Fibroblast of upper back skin (primary cell): ENCODE measurements at places on chromosomes 13 and 19.

- DNase-seq, result peak; percentile 88
These were observed 73.4 kb downstream of the MBNL2 start for GRCh38 chr13:97295283-97296182.

DNA sequence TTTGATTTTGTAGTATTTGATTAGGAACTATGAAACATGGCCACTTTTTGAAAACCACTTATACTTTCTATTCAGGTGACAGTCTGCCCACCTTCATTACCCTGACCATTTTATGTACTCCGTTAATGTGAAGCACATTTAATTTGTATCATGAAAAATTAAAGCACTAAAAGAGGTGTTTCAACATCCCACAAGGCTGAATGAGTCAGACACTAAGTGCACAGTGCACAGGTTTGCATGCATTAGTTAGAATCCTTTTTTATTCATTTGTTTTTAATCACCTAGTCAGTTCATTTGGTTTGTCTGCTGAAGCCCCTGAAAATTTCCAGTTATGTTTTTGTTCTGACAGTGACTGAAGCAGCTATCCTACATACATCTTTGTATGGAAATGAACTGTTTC is 271.0 kb downstream of the SLITRK5 start:
- no peak for DNase-seq

- DNase-seq, result peak; percentile 29
These were observed 1.3 kb downstream of the BICRA start for GRCh38 chr19:47609906-47610894.

DNA sequence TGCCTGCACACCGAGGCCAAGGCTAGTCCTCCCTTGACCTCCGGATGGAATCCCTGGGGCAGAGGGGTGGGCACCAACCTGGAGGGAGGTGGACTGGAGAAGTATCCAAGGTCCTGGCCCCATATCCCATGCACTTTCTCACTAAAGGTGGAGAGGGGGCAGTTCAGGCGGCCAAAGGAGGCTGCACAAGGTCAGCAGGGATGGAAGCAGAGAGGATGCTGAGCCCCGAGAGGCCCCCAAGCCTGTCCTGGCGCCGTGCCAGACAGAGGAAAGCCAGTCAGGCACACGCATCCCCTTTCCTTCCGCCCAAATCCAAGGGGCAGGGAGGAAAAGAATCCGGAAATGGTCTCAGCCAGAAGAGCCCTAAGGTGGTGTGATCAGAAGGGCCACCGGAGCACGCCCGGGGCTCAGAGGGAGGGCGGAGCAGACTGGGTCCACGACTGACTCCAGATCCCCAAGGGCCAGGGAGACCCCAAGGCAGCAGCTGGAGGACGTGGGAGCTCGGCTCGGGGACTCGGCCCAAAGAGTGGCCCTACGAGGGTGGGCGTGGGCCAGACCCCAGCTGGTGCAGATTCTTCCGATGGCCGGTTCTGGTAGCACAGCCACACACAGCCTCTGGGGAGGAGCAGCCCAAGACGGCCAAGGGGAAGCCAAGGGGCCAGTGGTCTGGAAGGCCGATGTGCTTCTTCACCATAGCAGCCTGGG is 60.0 kb downstream of the MLLT1 start:
- no peak for DNase-seq

GRCh38 chr13:43728421-43728820 is 58.4 kb downstream of the ENOX1 start:
- DNase-seq, result peak; percentile 16

DNA sequence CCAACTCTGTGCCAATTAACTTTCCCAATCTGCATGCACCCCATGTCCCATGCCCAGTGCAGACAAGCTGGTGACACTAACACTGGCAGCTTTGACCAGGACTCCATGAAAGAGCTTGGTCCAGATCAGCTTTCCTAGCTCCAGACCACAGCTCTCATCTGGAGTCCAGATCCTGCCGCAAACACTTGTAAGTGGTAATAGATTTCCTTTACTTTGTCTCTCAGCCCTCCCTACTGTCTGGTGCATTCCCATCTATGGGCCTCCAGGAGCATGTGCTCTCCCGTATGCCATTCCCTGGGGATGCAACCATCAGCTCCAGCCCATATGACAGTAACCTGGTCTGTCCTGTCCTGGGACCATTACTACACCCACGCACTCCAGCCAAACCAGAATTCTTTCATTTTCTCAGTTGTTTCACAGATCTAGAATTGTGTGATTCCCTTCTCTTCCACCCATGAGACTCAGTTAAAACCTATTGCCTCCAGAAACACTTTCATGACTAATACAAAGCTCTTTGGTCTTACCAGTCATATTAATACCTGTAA is 4.9 kb upstream of the STARD13 start:
- DNase-seq, result no peak

GRCh38 chr19:10625003-10625761 is at the start of gene SLC44A2:
TSS of gene SLC44A2 (plus strand) at chr19:10625553. CDS start at chr19:10625634, 81 bp downstream.
- peak; percentile 40 for DNase-seq

GRCh38 chr19:55454787-55455243 is 6.6 kb downstream of the ISOC2 start:
- peak; percentile 26 for DNase-seq

DNA sequence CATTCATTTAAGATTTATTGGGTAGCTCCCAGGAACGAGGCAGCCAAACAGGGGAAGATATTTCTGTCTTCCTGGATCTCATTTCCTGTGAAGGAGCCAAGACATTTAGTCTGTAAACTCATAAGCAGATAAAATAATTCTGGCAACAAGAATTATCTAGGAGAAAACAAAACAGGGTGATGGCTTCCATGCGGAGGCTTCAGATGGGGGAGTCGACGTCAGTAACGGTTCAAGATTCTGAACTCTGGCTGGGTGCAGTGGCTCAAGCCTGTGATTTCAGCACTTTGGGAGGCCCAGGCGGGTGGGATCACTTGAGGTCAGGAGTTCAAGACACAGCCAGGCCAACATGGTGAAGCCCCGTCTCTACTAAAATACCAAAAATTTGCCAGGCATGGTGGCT is 1.3 kb downstream of the GNA15 start:
- DNase-seq, result no peak

DNA sequence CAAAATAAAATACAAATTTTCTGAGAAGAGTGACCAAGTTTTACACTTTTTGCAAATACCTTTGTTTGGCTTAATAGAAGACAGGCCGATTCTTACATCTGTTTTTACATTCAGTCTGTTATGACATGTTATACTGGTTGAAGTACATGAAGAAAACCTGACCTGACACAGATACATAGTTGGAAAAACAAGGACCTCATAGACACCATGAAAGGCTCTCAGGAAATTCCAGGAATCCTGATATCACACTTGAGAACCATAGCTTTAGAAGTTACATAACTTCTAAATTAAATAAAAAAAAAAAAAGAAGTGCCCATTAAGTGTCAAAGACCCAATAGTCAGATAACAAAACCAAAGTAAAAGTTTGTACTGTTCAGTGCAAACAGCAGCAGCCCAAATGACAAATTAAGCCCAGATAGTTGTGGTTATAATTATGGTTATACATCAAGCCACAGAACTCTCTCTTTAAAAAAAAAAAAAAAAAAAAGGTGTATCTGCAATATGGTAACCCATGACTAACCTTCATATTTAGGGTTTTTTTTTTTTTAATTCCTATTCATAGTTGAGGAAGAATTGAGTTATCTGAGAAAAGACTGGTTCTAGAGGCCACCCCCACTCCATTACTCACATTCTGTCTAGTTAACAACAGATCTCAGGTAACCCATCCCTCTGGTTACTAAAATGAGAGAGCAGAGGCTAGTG is 19.8 kb downstream of the RBM26 start:
- DNase-seq, result peak; percentile 32

- DNase-seq, result no peak
These were observed 12.9 kb downstream of the DPF1 start for GRCh38 chr19:38211151-38211591.

- DNase-seq, result no peak
These were observed 10.2 kb upstream of the EMC10 start for GRCh38 chr19:50465986-50466705.

- no peak for DNase-seq
These were observed 416.2 kb downstream of the DIAPH3 start for GRCh38 chr13:59747529-59747928.

DNA sequence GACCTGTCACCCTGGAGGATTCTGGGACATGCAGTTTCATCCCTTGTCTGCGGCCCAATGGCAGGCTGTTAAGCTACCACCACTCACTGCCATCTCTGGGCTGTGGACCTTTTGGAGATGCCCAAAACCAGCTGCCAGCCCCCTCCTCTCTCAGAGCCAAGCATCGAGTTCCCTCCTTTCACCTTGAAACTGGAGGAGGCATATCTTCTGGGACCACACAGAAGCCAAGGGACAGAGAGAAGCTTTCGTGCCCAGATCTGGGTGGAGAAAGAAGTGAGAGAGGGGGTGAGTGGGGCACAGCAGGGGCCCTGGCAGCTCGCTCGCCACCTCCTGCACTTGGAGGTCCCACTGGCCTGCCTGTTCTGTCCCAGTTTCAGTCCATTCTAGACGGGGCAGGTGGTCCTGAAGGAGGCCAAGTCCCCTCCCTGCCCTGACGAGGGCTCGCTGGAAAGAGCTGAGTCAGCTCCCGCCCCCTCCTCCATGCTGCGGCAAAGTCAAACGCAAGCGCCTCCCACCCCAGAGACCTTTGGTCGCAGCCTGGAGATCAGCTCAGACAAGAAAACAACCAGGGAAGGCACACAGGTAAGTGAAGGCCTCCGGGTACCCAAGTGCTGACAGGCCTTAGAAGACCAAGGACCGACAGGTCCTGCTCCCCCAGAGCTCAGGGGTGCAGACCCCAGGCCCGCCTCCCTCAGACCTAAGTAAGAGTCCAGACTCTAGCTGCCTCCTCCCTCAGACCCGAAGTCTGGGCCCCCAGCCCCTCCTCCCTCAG is 3.8 kb downstream of the BCAT2 start:
- peak; percentile 44 for DNase-seq

GRCh38 chr13:46197299-46198048 is 14.3 kb upstream of the LRRC63 start:
- DNase-seq, result peak; percentile 57

- peak; percentile 61 for DNase-seq
These were observed at the start of gene FFAR3 for GRCh38 chr19:35357867-35358573. TSS of gene FFAR3 (plus strand) at chr19:35358460. CDS start at chr19:35358891, 431 bp downstream.

DNA sequence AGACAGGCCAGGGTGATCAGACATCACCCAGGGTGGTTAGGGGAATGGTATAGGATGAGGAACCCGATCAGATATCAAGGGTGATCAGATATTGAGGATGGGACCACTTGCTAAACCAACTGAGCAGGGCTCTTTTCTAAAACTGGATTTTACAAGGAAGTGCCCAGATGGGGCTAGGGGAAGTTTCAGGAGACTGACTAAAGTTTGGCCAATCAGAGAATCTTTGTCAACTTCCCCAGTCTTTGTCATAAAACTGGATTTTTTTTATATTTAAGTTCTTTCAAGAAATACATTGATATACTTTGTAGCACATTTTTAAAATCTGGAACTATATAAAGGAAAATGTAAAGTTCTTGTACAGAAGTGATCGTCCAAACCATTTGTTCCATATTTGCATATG is 30.5 kb upstream of the DLEU7 start:
- no peak for DNase-seq

DNA sequence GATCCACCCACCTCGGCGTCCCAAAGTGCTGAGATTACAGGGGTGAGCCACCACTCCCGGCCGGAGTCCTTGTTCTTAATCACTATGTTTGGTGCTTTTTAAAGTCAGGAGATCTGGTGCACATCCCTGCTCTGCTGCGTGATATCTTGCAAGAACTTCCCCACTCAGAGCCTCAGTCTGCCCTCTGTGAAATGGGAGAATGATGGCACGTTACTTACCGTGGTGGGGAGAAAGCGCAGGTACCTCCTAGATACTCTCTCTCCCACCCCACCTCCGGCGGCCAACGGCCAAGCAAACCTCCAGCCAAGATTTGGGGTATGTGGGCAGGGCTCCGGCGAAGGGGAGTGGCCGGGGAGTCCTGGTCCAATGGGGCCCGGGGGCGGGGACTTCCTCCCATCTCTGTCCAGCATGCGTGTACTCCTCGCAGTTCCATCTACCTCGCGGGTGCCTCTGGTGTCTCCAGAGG is at the start of gene RYR1:
Gene RYR1 (plus strand): TSS at position 424 of the 466 bp plus-strand sequence. CDS start 139 bp downstream, outside the sequence.
- no peak for DNase-seq

- peak; percentile 47 for DNase-seq
These were observed 71.7 kb upstream of the SOX21 start for GRCh38 chr13:94784066-94784465.

- DNase-seq, result no peak
These were observed 3.9 kb downstream of the ZNF579 start for GRCh38 chr19:55576746-55577145.
